Stimulated activated CD4-positive, alpha-beta T cell treated with anti-CD3 and anti-CD28 coated beads, Interleukin-15, amount 100 ng/mL, for 24 hours (primary cell): ENCODE measurements at places on chromosomes 11 and 22.

DNA sequence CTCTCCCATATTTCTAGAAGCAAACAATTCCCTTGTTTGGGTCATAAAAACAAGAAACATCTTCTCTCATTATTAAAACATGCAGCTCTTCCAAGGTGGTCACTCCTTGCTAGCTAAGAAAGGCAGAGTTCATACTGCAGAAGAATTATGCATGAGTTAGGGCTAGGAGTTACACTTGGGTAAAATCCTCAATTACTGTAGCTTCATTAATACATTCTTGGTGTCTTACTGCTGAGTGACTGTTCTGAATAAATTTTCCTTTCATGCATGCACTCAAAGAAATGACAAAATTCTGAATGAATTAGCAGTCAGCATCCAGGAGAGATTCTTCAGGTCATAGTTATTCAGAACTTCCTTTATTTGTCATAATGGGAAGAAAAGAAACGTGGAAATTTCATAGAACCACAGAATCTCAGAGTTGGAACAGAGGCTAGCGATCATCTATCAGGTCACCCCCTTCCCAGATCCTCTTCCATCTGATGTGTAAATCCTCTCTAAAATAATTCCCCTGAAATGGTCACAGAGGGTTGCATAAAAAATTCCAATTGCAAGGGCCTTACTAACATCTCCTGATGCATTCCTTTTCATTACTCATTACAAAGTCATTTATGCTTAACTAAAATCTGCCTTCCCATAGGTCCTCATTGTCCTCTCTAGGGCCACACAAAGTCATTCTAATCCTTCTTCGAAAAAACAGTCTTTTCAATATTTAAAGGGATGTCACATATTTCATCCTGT, 771.5 kb downstream of the DLG2 start:
- no peak for DNase-seq

DNA sequence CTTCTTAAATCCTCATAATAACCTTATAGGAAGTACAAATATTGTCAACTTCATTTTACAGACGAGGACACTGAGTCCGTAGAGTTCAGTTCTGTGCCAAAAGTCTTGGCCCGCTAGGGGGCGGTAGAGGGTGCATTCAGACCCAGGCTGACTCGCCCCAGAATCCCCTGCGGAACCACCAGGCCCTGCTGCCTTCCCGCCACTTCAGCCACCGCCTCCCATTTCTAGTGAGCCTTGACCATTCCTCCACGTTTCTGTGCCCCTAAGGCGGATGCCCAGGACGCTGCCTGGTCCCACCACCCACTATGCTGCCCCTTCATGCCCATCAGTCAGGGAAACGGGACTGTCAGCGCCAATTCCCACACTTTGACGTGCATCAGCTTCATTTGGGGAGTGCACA, 19.1 kb downstream of the SYT13 start:
- peak; percentile 51 for DNase-seq

DNA sequence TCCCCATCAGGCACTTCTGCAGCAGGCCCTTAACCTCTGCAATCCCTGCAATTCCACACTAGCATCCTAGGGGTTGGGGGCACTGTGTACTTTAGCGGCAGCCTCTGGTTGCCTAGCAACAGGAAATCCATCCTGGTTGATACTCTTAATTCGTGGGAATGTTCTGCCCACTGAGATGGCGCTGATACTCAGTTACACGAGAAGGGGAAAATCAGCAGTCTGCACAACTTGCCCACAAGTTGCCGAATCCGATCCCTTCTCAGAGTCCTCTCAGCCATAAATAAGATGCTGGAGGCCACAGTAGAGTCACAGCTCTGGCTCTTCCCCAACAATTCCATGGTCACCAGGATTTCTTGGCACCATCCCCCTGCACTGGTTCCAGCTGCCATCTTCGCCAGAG, 57.6 kb upstream of the CRYBB3 start:
- DNase-seq, result no peak

GRCh38 chr11:113019711-113020110, 58.5 kb downstream of the NCAM1 start:
- no peak for DNase-seq

DNA sequence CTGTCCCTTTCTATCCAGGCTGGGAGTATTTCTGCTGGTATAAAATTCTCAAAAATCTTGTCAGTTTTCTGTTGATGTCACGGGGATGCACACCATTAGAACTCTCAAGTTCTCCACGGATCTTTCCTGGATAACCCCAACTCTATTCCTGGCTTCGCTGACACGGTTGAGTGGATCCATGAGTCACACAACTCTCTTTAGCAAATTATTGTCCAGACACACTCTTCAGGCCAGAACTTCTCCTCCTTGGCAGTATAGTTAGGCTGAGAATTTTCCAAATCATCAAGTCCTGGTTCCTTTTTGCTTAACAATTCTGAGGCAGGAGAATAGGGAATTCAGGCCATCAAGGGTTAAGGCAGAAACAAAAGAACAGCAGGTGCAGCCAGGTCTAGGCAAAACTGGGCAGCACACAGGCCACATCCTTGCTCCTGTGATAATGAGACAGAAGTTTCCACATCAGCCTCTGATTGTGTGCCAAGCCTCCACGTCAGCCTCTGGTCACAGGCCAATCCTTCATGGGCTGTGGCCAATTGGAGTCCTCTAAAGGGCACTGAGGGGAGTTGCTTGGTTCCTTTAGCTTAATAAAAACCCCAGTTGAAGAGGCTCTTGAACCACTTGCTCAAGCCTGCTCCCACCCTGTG, 5.7 kb upstream of the ACAT1 start:
- DNase-seq, result no peak

GRCh38 chr11:116885951-116886655, 48.7 kb upstream of the APOA1 start:
- no peak for DNase-seq

DNA sequence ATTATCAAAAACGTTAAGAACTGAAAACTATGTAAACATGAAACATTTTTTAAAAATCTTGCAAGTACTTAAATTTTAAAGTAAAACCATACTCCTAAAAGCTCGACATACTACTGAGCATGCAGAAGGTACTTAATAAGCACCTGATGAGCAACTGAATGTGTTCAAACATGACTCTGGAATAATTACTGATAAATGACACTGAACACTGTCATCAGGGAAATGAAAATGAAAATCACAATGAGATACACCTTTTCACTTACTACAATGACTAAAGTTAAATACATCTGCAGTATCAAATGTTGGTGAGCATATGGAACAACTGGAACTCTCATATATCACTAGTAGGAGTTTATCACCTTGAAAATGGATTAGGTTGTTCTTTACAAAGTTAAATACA, 65.2 kb downstream of the PICALM start:
- DNase-seq, result no peak

DNA sequence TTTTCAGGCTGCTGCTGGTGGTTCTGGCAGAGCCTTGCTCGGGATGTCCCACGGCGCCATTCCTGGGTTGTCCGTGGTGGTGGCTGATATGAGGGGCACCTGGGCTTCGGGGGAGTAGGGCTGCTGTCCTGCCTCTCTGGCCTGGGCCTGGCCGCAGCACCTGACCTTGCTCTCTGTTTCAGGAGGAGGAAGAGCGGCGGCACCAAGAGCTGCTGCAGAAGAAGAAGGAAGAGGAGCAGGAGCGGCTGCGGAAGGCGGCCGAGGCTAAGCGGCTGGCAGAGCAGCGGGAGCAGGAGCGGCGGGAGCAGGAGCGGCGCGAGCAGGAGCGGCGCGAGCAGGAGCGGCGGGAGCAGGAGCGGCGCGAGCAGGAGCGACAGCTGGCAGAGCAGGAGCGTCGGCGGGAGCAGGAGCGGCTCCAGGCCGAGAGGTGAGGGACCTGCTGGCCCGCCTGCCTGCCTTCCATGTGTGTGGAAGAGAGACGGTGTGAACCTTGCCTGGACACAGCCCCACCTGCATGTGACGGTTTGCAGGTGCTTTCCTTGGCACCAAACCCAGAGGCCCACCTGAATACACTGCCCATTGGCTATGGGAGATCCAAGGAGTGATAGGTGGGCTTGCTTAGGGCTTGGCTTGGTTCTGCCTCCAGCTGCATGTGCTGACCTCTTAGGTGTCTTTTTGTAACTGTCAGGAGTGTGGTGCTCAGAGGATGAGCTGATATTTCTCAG, 22.8 kb downstream of the INCENP start:
- no peak for DNase-seq

GRCh38 chr11:87894961-87895360, 280.3 kb downstream of the RAB38 start:
- DNase-seq, result no peak

GRCh38 chr22:26159886-26160285, 9.4 kb upstream of the SEZ6L start:
- DNase-seq, result no peak

DNA sequence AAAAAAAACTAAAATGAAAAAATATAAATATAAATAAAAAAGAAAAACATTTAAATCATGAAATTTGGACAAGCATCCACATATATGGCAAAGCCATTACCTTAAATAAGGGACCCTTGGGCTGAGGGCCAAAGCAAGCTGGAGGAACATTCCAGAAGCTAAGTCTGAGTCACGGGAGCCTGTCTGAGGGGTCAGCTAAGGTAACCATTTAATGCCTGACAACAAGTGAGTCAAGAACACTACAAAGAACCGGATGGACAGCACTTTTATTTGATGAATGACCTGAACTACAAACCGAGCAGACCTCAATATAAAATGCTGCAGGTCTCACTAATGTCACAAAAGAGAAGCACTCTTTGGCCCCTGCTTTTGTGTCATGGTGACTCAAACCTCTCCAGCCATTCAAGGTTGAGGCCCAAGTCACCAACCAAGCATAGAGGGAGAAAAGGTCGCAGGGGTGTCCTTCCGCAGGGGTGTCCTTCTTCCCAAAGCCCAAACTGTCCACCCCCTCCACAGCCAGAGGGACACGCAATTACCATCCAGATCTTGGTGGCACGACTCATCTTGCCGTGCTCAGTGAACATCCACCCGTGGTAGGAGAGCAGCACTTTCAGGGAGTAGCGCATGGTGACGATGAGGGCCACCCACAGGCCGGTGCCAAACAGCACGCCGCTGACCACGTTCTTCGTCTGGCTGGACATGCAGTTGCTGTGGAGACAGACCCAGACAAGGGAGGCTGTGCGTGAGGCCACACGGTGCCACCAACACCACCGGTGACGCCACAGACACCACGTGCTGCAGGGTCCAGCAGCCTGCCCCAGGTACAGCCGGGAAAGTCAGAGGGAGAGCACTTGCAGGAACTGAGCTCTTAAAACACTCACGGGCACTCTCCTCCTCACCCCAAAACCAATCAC, 34.5 kb downstream of the CPT1A start:
- no peak for DNase-seq

DNA sequence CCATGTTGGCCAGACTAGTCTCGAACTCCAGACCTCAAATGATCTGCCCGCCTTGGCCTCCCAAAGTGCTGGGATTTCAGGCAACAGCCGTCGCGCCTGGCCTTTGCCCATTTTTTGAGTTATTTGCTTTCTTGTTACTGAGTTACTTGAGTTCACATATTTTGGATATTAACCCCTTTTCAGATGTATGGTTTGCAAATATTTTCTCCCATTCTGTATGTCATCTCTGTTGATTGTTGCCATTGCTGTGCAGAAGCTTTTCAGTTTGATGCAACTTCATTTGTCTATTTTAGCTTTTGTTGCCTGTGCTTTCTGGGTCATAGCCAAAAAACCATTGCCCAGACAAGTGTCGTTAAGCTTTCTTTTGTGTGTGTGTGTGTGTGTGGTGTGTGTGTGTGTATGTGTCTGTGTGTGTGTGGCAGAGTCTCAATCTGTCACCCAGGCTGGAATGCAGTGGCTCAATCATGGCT, 6.8 kb downstream of the TSGA10IP start:
- no peak for DNase-seq

DNA sequence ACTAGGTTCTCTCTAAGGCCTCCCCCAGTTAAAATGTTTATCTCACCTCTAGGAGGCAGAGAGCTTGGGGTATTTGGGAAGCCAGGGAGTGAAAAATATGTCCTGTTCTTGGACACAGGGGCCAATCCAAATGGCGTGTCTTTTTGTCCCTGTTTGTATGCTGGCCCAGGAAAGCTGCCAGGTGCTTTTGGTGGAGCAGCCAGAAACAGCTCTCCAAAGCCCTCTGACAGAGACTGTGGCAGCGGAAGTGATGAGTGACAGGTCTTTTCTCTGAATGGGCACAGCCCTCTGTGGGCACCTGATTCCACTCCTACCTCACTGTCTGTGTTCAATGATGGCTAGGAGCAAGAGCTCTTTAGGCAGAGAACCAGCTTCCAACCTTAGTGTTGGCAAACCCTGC, 106.4 kb upstream of the KIRREL3 start:
- no peak for DNase-seq

DNA sequence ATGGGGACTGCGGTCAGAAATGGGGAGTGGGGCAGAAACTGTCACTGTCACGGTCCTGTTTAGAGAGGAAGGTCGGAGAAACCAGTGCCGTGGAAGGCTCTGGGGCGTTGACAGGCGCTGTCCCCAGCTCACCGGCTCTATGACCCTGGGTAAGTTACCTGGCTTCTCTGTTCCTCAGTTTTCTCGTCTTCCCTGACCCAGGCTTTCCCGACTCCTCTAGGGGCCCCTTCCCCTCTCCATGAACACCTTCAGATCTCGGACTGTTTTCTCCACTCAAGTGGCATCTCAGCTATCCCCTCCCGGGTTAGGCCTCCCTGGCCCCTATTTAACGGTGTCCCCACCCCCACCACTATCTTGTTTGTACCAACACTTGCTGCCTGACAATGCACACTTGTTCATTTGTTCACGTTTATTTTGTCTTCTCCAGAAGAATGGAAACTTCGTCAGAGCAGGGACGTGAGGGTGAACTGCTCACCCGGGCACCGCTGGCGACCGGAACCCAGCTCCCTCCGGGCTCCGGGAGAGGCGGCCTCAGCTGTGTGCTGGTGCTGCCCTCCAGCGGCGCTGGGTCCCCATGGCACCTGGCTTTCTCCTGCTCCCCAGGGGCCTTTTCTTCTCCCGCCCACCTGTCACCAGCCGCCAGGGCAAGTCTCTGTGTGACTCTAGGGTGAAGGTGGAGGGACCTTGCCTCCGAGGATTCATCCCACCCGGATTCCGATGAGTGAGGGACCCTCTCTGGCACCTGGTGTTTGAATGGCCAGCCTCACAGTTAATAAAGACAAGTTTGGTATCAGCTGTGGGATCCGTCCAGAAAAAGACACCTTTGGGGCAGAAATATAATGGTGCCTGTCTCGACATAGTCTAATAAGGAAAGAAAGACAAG, 33.1 kb upstream of the SLC35C1 start:
- peak; percentile 93 for DNase-seq

DNA sequence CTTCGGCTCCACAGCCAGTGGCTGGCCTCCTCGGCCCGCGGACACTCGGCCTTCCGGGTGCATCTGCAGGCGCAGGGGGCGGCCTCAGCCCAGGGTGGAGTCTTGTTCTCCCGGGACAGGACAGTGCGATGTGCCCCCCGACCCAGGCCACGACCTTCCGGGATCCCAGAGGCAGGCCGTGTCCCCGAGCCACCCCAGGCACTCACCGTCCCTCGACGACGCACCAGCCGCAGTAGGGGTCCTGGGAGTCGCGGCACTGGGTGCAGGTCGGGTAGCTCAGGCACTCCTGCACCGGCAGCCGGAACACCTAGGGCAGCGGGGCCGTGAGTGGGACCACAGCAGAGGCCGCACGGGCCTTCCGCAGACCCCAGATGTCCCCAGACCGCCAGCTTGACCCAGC, 17.6 kb upstream of the MAPK11 start:
- no peak for DNase-seq
